ENCODE measurements at places on chromosomes 6 and 20. TPM values are rescaled to one million over a fixed set of nuclear protein-coding genes. Genes with fewer than 3 reads are reported as not detected.

PRL gene
- total RNA-seq: not detected

TDRD6 gene
- not detected for total RNA-seq

MEP1A gene
- total RNA-seq: not detected

FAM83B gene
- total RNA-seq: 0.09 TPM

HUS1B gene
- total RNA-seq: 0.20 TPM

EHMT2 gene
- total RNA-seq: 31.4 TPM

CFAP61 gene
- total RNA-seq: 0.92 TPM

OR2W1 gene
- not detected for total RNA-seq

SLC16A10 gene
- total RNA-seq: 0.35 TPM

DDAH2 gene
- total RNA-seq: 26.5 TPM

DST gene
- 58.5 TPM for total RNA-seq

HTR1E gene
- total RNA-seq: not detected

APOM gene
- total RNA-seq: 2.9 TPM

ZNF334 gene
- total RNA-seq: not detected

LIN28B gene
- total RNA-seq: 1.8 TPM

NKAPL gene
- not detected for total RNA-seq

TBX18 gene
- total RNA-seq: 17.2 TPM

HLA-A gene
- 153 TPM for total RNA-seq

LY6G6D gene
- total RNA-seq: not detected

VSX1 gene
- 1.6 TPM for total RNA-seq

FARS2 gene
- total RNA-seq: 11.0 TPM

TMC2 gene
- total RNA-seq: not detected

YIPF3 gene
- total RNA-seq: 69.5 TPM

CST5 gene
- not detected for total RNA-seq

BPIFB4 gene
- total RNA-seq: not detected

C6orf58 gene
- total RNA-seq: 0.33 TPM

CCR6 gene
- total RNA-seq: not detected

MUC22 gene
- not detected for total RNA-seq

KIF13A gene
- 20.1 TPM for total RNA-seq

ZNF343 gene
- 13.1 TPM for total RNA-seq

KCNK15 gene
- total RNA-seq: 0.96 TPM

BRPF3 gene
- 10.1 TPM for total RNA-seq

MCM9 gene
- total RNA-seq: 5.4 TPM

SASH1 gene
- 2.8 TPM for total RNA-seq

OR2J3 gene
- not detected for total RNA-seq

CGAS gene
- total RNA-seq: 5.2 TPM

ZNF133 gene
- total RNA-seq: 10.6 TPM

CENPW gene
- total RNA-seq: 44.6 TPM

ACTL10 gene
- not detected for total RNA-seq
